ENCODE measurements at places on chromosomes 4 and X.

- DNase-seq: no peak
Measured at GRCh38 chr4:26325191-26325590, 4.4 kb downstream of the RBPJ start.

DNA sequence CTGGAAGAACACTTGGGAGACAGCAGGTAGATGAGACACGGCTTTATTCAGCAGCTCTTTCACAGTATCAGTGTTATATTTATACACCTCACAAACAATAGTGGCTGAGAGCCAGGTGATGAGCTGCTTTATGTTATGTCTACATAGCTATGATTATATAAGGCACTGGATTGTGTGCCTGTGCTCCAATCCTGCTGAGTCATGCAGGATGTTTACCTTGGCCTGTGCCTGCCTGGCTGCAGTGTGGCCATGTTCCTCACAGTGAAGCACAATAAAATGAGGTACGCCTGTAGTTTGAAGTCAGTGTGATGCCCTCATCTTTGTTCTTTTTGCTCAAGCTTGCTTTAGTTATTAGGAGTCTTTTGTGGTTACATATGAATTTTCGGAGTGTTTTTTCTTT, 31.3 kb downstream of the CXCL13 start:
- DNase-seq: no peak

DNA sequence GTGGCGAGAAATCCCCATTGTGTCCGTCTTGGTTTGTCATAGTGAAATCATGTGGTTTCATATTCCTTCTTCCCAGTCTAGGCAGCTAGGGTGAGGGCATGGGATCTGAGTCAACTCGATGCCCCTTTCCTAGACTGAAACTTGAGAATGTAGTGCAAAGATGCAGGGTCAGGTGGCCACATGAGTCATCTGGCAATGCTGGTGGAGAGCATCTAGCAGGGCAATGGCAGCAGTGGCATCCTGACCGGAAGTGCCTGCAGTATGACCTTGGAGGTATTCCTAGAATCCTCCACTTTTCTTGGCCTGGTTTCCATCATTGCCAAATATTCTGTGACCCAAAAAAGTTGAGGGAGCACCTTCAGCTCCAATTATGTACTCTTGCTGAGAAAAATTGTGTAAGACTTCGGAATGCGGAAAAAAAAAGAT, 39.1 kb upstream of the TMEM184C start:
- DNase-seq: no peak

DNA sequence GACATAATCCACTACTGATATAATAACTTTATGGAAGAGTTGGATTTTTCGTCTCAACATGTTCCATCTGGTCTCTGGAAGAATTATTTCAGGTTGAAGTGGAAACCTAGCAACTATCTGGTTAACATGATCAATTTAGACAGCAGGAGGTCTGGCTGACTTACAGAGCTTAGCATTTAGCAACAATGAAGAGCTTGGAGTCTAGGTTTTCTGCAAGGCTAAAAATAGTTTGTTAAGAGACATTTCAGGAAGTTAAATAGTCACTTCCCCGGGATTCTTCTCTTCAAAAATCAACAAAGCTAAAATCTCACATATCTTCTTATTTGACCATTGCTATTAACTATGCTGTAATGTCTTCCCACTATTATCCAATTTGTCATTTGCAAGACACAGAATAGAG, 418.6 kb upstream of the DIPK2B start:
- DNase-seq: no peak

- DNase-seq: no peak
Measured at GRCh38 chr4:47278631-47279030, 184.9 kb downstream of the COMMD8 start.

DNA sequence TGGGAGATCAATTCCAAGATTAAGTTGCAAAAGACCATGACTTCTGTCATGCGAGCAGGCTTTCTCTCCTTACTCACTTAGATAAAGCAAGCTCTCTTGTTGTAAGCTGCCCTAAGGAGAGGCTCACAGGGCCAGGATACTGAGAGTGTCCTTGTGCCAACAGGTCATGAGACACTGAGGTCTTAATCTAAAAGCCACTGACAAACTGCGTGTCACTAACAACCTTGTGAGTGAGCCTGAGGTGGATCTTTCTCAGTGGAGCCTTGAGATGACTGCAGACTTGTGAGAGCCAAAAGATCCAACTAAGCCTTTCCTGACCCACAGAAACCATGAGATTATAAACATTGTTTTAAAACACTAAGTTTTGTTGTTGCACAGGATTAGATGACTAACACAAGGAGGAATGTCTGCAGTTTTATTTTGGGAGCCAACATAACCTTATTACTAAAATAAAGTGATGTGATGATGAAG, 170.5 kb downstream of the SLC39A8 start:
- DNase-seq: no peak

- DNase-seq: no peak
Measured at GRCh38 chr4:8051644-8052043, 107.0 kb downstream of the ABLIM2 start.

GRCh38 chrX:20144491-20144890, 2.9 kb upstream of the EIF1AX start:
- DNase-seq: no peak

- no peak for DNase-seq
Measured at GRCh38 chr4:48799157-48799556, 19.1 kb upstream of the FRYL start.

- no peak for DNase-seq
Measured at GRCh38 chr4:75920327-75920726, 18.1 kb upstream of the PPEF2 start.

GRCh38 chr4:149166876-149167275, 648.8 kb downstream of the IQCM start:
- no peak for DNase-seq

GRCh38 chr4:174408841-174409552, 113.3 kb downstream of the HPGD start:
- DNase-seq: no peak

DNA sequence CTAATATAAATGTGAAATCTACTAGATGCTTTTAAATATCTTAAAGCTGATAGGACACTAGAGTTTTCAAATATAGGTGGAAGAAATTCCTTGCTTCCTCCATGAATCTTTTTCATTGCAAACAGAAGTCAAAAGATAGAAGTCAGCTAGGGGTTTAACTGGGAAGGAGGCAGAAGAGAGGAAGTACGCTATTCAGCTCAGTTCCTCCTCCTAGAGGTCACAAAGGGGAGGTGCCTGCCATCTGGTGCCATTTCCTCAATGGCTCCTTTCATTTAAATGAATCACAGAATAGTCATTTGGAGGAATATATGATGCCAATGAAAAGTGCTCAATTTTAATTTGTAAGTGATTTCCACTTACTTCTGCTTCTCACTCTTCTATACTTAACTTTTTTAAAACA, 8.5 kb downstream of the COL25A1 start:
- DNase-seq: no peak

DNA sequence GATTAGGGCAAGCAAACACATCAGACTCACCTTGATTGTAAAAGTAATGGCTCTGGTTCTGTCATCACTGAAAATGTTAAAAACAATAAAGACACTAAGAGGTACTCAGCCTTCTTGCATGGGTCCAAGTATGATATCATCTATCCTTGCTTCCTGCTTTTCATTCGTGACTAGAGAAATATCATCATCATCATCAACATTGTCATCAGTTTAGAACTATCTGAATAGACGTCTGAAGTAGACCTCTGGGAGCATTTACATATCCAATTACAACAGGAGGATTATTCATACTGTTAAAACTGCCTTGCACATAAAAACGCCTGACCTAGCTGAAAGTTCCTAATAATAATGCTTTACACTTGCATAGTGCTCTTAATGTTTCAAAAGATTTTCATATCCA, 9.8 kb upstream of the FRAS1 start:
- DNase-seq: no peak

DNA sequence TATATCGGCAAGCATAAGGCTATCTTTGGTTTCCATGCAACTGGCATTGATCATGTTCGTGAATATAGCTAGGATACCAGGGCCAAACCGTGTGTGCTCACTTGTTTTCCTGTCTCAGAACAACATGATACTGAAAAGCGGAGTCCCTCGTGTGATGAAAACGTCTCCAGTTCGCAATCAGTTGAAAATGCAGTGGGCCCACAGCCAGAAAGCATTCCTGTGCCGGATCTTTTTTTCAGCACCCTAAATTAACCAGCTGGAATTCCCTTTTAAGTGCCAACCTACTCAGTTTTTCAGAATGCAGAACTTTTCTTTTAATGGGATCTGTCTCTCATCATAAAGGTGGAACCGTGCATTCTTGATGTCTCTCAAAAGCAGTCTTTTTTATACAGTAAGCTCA, 130.8 kb upstream of the FRG1 start:
- DNase-seq: no peak

GRCh38 chr4:163673848-163674697, 179.6 kb downstream of the TMA16 start:
- DNase-seq: no peak

- DNase-seq: no peak
Measured at GRCh38 chr4:12123707-12124106, 695.0 kb upstream of the HS3ST1 start.

- DNase-seq: no peak
Measured at GRCh38 chrX:147933815-147934214, 22.1 kb downstream of the FMR1 start.

- DNase-seq: no peak
Measured at GRCh38 chr4:178306565-178306964, 864.3 kb upstream of the AGA start.

GRCh38 chr4:103197765-103198110, 405 bp downstream of the CENPE start:
- DNase-seq: no peak

- DNase-seq: peak; percentile 44
Measured at GRCh38 chrX:136909706-136910564, 29.4 kb upstream of the RBMX start.

DNA sequence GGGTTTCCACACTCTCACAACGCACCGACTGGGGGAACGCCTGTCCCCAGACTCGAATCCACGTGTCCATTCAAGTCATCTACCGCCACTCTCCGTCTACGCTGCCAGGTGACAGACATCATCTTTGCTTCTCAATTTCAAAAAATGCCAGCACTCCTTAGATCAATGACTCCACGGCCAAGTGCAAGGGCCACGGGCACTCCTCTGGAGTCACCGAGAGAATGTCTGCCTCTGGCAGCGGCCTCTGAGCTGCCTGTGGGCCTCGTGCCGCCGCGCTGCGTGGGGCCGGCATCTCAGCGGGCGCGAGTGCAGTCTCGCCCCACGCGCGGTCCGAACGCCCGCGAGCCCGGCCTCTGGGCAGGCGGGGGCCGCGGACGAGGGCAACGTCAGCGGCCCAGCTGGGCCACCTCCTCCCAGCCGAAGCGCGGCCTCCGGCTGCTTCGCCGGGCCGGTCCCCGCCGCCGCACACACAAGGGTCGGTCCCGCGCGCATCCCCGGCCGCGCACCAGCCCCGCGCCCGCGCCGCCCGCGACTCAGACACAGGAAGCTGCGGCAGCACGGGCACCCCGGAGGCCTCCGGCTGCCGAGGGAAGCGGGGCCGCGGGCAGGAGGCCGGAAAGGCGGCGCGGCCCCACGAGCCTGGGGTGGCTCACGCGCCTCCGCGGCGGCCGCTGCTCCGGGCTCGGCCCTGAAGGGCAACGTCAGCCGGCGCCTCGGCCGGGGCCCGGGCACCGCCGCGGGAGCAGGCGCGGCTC, 450 bp downstream of the ACSL1 start:
- peak; percentile 9 for DNase-seq

GRCh38 chr4:176897226-176897625, 104.5 kb upstream of the VEGFC start:
- DNase-seq: no peak

DNA sequence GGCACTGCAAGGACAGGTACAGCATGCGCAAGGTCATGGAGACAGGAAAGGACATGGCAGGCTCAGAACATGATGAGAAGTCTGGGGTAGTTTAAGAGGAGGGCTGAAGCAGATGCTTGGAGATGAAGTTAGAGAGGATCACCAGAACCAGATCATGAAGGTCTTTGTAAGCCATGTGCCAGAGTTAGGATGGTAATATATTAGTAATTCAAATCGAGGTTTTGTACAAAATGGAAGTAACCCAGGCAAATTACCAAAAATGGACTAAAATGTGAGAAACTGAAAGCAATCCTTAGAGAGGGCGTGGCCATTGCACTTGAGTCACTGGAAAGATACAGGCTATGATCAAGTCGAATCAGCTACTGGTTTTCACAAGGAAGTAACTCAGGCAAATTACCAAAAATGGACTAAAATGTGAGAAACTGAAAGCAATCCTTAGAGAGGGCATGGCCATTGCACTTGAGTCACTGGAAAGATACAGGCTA, 13.5 kb downstream of the RXFP1 start:
- DNase-seq: no peak

DNA sequence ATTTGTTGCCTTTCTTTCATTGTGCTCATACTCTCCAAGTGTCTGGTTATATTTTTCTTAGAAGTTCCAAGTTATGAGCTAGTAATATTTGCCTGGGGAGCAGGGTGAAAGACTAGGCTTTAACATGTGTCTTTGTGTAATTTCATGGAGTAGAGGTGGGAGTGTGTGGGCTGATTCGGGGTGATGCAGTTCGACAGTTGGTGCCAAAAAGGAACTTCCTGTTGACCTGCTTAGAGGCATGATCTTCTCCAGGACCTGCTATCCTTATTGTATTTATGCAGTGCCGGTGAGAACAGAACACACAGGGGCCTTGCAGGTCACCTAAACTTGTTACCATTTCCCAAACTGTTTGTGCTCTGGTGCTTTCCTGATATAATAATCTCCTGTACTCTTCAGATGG, 21.2 kb downstream of the USP53 start:
- DNase-seq: no peak

GRCh38 chr4:121187206-121187605, 23.1 kb upstream of the TNIP3 start:
- DNase-seq: no peak

- no peak for DNase-seq
Measured at GRCh38 chr4:153676486-153676885, 7.6 kb upstream of the TLR2 start.

DNA sequence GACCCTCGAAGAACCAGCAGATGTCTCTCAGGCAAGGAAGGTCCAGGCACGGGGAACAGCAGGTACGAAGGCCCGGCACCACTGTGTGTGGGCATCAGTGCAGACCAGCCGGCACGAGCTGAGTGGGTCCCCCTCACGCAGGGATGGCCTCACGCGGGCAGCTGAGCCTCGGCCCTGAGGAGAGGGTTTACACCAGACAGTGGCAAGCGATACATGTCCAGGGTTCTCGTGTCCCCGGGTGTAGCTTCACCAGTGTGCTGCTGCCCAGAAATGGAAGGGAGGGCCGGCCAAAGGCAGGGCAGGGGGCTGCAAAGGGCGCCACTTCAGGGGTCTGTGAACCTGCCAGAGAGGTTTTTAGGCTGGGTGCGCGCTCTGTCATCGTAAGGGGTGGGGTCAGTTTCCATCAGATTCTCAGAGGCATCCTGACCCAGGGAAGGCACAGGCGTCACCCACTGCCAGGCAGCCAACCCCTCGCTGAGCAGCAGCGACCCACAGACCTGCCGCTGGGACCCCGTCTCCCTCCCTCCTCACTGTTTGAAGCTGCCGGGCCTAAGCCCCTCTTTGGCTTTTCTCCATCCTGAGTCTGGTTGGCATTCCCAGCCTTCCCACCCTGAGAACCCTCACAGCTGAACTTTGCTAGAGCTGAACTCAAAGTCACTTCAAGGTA, 107.0 kb downstream of the CPZ start:
- DNase-seq: no peak

All from T-cell (primary cell).